ENCODE measurements at places on chromosomes 1 and 21. TPM values are rescaled to one million over a fixed set of nuclear protein-coding genes. Genes with fewer than 3 reads are reported as not detected.

DNA sequence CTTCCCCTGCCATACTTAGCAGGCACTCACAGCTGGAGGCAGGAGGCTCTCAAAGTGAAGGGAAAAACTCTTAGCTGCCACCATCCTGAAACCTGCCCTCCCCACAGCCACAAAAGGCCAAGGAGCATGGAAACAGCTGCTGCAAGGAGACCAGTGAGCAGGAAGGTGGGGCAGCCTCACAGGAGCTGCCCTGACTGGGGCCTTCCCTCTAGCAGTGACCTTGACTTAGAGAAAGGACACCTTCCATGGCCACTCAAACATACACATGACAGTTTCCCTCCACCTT lies 126.3 kb downstream of the HIVEP3 start:
- H3K27me3 ChIP-seq = no peaks in the 10 kb centered on the region
- no peaks in the 10 kb centered on the region for H3K36me3 ChIP-seq
- DNase-seq = no peak
- H3K27ac ChIP-seq = peak overlapping the region; percentile 7

The ZNF436 gene
- total RNA-seq = 4.7 TPM

DNA sequence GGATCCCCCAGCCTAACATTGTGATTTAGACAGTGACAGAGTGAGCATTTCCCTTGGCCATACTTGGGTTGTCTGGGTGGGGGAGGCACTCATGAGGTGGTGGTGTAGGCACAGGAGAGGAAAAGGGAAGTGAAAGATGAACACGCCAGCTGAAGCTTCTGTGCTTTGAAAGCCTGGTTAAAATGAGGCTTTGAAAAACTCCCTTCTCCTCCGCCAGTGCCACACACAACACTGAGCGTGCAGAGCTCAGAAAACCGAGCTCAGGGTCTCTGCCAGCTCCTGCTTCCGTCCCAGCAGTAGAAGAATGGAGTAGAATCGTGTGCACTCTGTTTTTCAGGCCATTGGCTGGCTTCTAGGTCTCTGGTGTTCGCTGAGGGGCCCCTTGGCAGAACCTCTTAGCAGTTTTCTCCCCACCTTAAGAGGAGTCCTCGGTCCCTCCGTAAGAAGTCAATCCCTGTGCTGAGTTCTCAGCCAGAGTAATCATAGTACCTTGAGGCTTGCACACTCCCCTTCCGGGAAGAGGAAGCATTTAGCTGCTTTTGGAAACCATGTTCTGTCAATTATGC lies 12.9 kb downstream of the PLEKHM2 start:
- H3K4me3 ChIP-seq = peak overlapping the region; percentile 83
- peaks cover 30% of the 10 kb centered on the region for H3K4me1 ChIP-seq
- no peaks in the 10 kb centered on the region for H3K36me3 ChIP-seq
- peak; percentile 36 for DNase-seq
- H3K27me3 ChIP-seq = no peaks in the 10 kb centered on the region
- peak overlapping the region; percentile 66 for H3K27ac ChIP-seq

The GNPAT gene
- 35.5 TPM for total RNA-seq

The SFN gene
- 1.6 TPM for total RNA-seq

The CATSPERE gene
- 1.4 TPM for total RNA-seq

GRCh38 chr1:84763912-84764680 lies 73.8 kb upstream of the SSX2IP start:
- no peaks in the 10 kb centered on the region for H3K36me3 ChIP-seq
- H3K27me3 ChIP-seq = no peaks in the 10 kb centered on the region
- H3K4me3 ChIP-seq = no peak overlapping the region

DNA sequence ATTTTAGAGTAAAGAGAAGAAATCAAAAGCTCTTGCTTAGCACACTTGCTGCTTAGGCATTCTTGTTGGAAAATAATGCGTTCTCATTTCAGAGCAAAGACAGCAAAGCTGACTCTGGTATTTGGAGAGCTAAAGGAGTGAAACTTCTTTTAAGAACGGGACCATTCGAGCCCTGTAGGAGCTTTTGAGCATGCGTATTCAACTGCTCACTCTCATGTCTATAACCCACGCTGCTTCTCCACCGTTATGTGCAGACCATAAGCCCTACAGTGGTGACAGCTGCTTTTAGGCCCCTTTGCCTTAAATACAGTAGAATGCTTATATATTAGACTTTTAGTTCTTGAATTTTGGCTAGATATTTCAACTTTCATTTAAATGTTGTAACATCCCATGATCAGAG lies 214.2 kb upstream of the CACYBP start:
- no peak overlapping the region for H3K4me3 ChIP-seq
- DNase-seq = no peak
- H3K4me1 ChIP-seq = no peaks in the 10 kb centered on the region
- no peak overlapping the region for H3K27ac ChIP-seq

- H3K27ac ChIP-seq = no peak overlapping the region
- no peaks in the 10 kb centered on the region for H3K27me3 ChIP-seq
- no peaks in the 10 kb centered on the region for H3K36me3 ChIP-seq
- no peak for DNase-seq
Measured at GRCh38 chr21:27112186-27112585, 145.3 kb upstream of the ADAMTS5 start.

- no peaks in the 10 kb centered on the region for H3K4me1 ChIP-seq
- H3K27ac ChIP-seq = no peak overlapping the region
- DNase-seq = no peak
- peaks cover 48% of the 10 kb centered on the region for H3K36me3 ChIP-seq
- H3K27me3 ChIP-seq = no peaks in the 10 kb centered on the region
- no peak overlapping the region for H3K4me3 ChIP-seq
Measured at GRCh38 chr1:38839363-38839762, 20.2 kb downstream of the RRAGC start.

The DMRTA2 gene
- not detected for total RNA-seq

GRCh38 chr1:174265282-174265681 lies 106.0 kb downstream of the RABGAP1L start:
- H3K36me3 ChIP-seq = peaks cover 4% of the 10 kb centered on the region
- no peak for DNase-seq
- no peak overlapping the region for H3K27ac ChIP-seq
- no peak overlapping the region for H3K4me3 ChIP-seq
- H3K4me1 ChIP-seq = no peaks in the 10 kb centered on the region

DNA sequence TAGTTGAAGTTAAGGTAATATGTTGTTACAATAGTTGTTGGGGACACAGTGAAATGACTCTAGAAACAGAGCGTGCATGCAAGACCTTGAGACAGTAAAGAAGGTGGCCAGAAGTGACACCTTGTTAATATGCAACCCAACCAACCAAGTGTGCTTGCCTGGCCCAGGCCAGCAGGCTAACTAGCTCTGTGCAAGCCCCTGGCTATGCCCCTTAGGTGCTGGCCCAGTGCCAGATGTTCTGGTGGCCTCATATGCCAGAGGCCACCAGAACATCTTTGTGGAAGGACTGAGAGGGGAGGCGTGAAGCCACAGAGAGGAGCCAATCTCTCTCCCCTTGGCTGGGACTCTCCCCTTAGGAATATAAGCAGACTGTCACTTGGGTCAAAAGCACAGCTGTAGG lies 111.2 kb upstream of the JUN start:
- H3K27me3 ChIP-seq = no peaks in the 10 kb centered on the region
- H3K36me3 ChIP-seq = no peaks in the 10 kb centered on the region
- no peak overlapping the region for H3K27ac ChIP-seq

DNA sequence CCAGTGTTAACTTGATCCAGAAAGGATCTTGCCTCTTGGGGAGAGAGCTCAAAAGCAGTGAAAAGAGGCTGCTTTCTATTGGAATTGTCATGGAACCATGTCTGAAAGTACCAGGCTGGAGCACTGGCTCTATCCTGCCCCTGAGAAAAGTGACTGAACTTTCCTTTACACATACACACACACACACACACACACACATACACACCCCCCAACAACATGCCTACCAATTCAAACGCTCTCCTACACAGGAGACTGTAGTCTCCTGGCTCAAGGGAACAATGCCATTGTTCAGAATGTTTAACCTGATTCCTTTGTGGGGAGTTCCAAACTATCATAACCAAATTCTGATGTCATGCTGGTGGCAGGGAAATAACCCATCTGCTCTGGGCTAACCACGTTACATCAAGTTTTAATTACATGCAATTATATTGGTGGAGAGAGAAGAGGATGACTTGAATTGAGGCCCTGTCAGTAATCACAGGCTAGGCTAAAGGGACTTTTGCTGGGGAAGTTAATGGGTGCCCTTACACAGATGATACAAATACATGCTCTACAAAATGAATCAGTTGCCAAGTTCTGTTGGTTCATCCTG lies 52.3 kb upstream of the DUSP10 start:
- no peak for DNase-seq
- H3K36me3 ChIP-seq = no peaks in the 10 kb centered on the region
- H3K27ac ChIP-seq = no peak overlapping the region

The CA14 gene
- not detected for total RNA-seq

The F11R gene
- total RNA-seq = 16.9 TPM

DNA sequence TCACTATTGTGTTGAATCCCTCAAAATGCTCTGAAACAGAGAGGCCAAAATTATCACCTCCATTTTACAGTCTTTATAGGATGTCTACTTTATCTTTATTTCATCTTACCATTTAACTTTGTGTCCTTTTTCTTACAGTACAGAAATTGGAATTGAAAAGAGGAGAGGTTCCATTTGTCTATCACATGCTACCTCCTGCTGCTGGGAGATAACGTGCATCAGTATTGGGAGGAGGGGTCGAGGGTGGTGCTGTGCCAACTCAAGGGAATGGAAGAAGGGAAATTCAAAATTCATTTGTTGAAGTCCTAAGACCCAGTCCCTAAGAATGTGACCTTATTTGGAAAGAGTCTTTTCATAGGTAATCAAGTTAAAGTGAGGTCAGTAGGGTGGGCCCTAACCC lies 85.3 kb downstream of the HHIPL2 start:
- H3K27me3 ChIP-seq = peaks cover 4% of the 10 kb centered on the region
- H3K27ac ChIP-seq = no peak overlapping the region

GRCh38 chr1:184823080-184823479 lies 68.4 kb upstream of the EDEM3 start:
- H3K4me3 ChIP-seq = no peak overlapping the region
- H3K27me3 ChIP-seq = no peaks in the 10 kb centered on the region
- peaks cover 38% of the 10 kb centered on the region for H3K36me3 ChIP-seq
- no peak for DNase-seq
- H3K27ac ChIP-seq = no peak overlapping the region

The LYPD8 gene
- not detected for total RNA-seq

The CHRM3 gene
- total RNA-seq = 0.75 TPM

The CCDC17 gene
- total RNA-seq = 7.7 TPM

- H3K36me3 ChIP-seq = peaks cover 6% of the 10 kb centered on the region
- DNase-seq = no peak
- H3K4me3 ChIP-seq = no peak overlapping the region
- H3K27me3 ChIP-seq = no peaks in the 10 kb centered on the region
Measured at GRCh38 chr21:41871293-41872030, 7.7 kb downstream of the PRDM15 start.

The OLFML2B gene
- not detected for total RNA-seq

- H3K27ac ChIP-seq = no peak overlapping the region
- H3K36me3 ChIP-seq = no peaks in the 10 kb centered on the region
- H3K4me1 ChIP-seq = peaks cover 9% of the 10 kb centered on the region
- H3K27me3 ChIP-seq = no peaks in the 10 kb centered on the region
- DNase-seq = peak; percentile 29
- H3K4me3 ChIP-seq = no peak overlapping the region
Measured at GRCh38 chr1:115112496-115113375, 23.4 kb upstream of the TSPAN2 start.

- no peaks in the 10 kb centered on the region for H3K36me3 ChIP-seq
- H3K27ac ChIP-seq = no peak overlapping the region
- H3K4me3 ChIP-seq = no peak overlapping the region
- DNase-seq = no peak
- no peaks in the 10 kb centered on the region for H3K27me3 ChIP-seq
Measured at GRCh38 chr1:18899363-18900049, 2.8 kb downstream of the ALDH4A1 start.

The USH2A gene
- total RNA-seq = not detected

DNA sequence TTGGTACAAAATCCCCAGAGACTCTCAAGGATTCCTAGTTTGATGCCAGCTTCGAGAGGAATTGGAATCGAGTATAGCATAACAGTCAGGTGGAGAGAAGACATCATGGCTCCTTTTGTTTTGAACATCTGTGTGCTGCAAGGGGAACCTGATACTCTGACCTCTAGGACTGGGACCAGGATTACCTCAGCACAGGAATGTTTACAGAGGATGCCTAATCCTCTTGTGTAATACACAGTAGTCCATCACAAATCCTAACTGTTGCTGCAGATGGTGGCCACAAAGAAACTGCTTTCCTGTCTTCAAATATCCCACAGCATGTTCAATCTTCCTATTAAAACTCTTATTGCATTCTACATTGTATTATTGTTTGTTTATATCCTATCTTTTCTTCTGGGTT lies 111.8 kb upstream of the PRMT6 start:
- H3K27me3 ChIP-seq = no peaks in the 10 kb centered on the region
- no peaks in the 10 kb centered on the region for H3K4me1 ChIP-seq
- no peak overlapping the region for H3K4me3 ChIP-seq
- H3K36me3 ChIP-seq = no peaks in the 10 kb centered on the region
- no peak overlapping the region for H3K27ac ChIP-seq

DNA sequence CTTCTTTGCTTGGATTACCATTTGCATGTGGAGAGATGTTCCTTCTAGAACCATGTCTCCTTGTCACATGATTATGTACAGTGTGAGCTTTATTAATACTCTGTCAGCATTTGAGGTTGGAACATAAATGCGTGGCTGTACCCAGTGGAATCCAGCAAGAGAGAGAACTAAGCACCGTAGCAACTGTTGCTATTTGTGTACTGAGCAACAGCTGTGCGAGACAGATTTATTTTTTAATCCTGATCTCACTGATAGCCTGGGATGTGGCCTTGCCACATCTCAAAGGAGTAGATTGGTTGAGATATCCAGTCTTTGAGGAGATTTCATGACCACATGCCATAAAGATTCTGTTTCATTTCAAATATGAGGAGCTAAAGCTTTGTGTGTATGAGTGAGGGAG lies 43.4 kb downstream of the KIF1B start:
- no peaks in the 10 kb centered on the region for H3K4me1 ChIP-seq
- no peaks in the 10 kb centered on the region for H3K36me3 ChIP-seq
- no peak overlapping the region for H3K27ac ChIP-seq
- no peaks in the 10 kb centered on the region for H3K27me3 ChIP-seq
- no peak overlapping the region for H3K4me3 ChIP-seq

DNA sequence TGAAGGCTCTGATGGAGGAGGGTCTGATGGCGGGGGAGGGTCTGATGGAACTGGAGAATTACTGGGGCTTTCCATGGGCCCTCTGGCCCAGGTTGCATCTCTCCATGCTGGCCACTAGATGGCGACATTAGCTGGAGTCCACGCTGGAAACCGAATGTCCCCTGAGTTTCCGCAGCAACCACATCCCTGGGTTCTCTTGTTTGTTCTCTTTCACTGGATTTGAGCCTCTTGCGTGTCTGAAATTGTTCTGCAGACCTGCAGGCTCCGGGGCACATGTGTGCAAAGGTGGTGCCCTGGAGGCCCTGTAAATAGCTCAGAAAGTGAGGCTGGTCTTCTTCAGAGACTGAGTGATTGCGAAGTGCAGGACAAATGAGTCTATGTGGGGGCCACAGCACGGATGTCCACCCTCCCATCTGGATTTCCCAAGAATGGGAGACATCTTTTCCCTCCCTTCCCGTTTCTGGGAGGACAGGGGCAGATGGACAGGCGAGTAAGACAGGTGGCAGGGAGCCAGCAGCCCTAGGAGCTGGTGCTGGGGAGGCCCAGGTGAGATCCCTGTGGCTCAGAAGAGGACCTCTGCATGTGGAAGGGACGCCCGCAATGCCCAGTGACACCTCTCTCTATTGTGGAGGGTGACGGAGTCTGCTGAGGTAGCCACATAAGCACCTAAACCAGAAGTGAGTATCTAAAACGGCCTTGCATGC lies 73.2 kb upstream of the ABCG1 start:
- H3K27ac ChIP-seq = no peak overlapping the region
- peaks cover 2% of the 10 kb centered on the region for H3K4me1 ChIP-seq
- H3K4me3 ChIP-seq = no peak overlapping the region
- H3K36me3 ChIP-seq = no peaks in the 10 kb centered on the region
- no peaks in the 10 kb centered on the region for H3K27me3 ChIP-seq

The FCRL5 gene
- total RNA-seq = 0.98 TPM

The KIFAP3 gene
- total RNA-seq = 16.4 TPM

All from T-cell (primary cell).